Stimulated activated naive CD8-positive, alpha-beta T cell treated with anti-CD3 and anti-CD28 coated beads, Interleukin-15, amount 100 ng/mL, for 72 hours (primary cell): ENCODE measurements at places on chromosomes 1 and 21.

DNA sequence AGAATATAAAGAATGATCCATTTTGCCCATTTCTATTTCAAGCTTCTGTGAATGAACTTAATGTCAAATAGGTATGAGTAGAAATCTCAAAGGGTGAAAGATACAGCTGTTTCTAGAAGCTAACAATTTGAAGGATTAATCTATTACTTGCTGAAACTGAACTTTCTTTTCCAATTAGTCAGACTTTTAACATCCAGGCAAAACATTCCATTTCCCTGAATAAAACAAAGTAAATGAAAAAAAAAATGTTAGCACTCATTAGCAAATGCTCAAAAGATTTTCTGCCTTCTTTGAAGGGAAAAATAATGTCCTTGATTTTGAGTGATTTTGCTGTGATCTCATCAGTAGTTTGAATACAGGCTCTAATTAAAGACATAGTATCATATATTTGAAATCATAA is 447.6 kb upstream of the PRMT6 start:
- DNase-seq: no peak

- no peak for DNase-seq
Observed at GRCh38 chr1:65679773-65680172, 112.9 kb upstream of the PDE4B start.

DNA sequence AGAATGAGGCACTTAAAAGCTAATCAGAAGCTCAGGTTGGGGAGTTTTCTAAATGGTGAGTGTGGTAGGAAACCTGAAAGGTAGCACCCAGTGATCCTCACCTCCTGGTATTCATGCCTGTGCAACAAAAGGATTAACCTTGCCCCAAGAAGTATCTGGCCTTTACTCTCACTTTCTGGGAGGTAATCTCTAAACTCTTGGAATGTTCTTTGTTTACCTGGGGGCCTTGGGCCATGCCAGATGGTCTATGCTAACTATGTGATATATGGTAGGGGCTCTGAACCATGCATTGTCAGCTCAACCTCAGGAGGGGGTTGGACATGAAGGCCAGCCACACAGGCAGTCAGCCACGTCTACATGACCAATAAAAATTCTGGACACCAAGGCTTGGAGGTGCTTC is 24.4 kb upstream of the TRIM33 start:
- no peak for DNase-seq

GRCh38 chr21:42476388-42477331 is 19.4 kb downstream of the RSPH1 start:
- peak; percentile 6 for DNase-seq

- DNase-seq: no peak
Observed at GRCh38 chr1:121586369-121587229, 401.8 kb downstream of the SRGAP2C start.

GRCh38 chr1:42144711-42145388 is 8.4 kb upstream of the GUCA2B start:
- DNase-seq: no peak

- no peak for DNase-seq
Observed at GRCh38 chr1:234699795-234700665, 90.1 kb upstream of the IRF2BP2 start.

DNA sequence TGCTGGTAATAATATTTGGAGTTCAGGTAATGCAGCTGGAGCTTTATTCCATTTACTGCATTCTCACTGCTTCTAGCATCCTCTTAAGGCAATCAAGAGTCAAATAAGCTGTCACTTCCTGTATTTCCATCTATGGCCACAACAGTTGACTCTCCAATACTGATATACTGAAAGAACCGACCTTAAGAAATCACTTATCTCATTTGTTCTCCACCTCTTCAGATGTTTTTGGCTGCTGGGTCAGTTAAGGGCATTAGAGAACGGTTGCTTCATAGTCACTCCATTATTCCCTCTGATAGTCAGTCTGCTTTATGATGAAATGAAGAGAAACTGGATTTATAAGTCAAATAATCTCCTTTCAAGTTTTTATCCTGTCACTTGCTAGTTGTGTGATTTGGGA is 14.2 kb upstream of the RGS4 start:
- DNase-seq: no peak
